CD8-positive, alpha-beta T cell (primary cell): ENCODE measurements at places on chromosomes 11 and 22.

DNA sequence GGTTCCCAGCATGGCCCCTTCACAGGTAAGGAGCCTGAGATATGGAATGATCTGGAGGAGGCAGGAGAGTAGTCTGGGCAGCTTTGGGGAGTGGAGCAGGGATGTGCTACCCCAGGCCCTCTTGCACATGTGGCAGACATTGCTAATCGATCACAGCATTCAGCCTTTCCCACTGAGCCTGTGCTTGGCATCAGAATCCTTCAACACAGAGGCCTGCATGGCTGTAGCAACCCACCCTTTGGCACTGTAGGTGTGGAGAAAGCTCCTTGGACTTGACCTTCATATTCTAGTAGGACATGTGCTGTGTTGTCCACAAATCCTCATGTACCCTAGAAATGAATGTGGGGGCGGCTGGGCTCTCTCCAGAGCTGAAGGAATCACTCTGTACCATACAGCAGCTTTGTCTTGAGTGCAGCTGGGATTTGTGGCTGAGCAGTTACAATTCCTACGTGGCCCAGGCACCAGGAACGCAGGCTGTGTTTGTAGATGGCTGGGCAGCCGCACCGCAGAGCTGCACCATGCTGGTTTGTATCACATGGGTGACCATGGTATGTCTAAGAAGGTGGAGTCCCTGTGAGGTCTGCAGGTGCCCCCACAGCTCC lies 21.8 kb upstream of the PPP6R3 start:
- DNase-seq = no peak

- DNase-seq = no peak
Measured at GRCh38 chr22:23085785-23086184, 15.5 kb downstream of the GNAZ start.

- DNase-seq = peak; percentile 24
Measured at GRCh38 chr11:66264914-66265313, 3.5 kb upstream of the RAB1B start.

- DNase-seq = no peak
Measured at GRCh38 chr11:94295534-94295933, 8.8 kb upstream of the IZUMO1R start.

GRCh38 chr11:19951558-19952115 lies 208.6 kb downstream of the DBX1 start:
- no peak for DNase-seq

GRCh38 chr11:37072538-37073055 lies 474.6 kb upstream of the RAG2 start:
- DNase-seq = no peak

- DNase-seq = no peak
Measured at GRCh38 chr11:111095327-111095726, 150.2 kb upstream of the POU2AF2 start.

DNA sequence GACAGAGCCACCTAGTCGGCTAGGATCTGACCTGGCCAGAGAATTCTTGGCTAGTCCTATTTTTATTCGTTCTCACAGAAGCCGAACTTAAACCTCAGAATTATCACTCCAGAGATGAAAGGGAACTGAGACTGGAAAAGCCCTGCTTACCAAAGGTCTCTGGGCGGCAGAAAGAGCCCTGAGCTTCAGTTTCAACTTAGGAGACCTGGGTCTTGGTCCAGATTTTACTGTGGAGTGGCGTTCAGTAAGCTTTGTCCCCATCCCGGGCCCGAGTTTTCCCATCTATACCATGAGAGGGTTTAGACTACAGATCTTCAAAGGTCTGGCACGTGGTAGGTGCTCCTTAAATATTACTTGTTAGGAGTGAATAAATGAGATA lies 516 bp downstream of the NEU3 start:
- DNase-seq = peak; percentile 46

- DNase-seq = no peak
Measured at GRCh38 chr11:932435-932834, 6.8 kb downstream of the AP2A2 start.

GRCh38 chr22:22047266-22047665 lies 64.7 kb upstream of the TOP3B start:
- no peak for DNase-seq

- no peak for DNase-seq
Measured at GRCh38 chr22:47929073-47929472, 1166.6 kb downstream of the TBC1D22A start.

GRCh38 chr11:130179396-130180306 lies 20.1 kb downstream of the ST14 start:
- no peak for DNase-seq

GRCh38 chr22:43370036-43370435 lies 26.9 kb upstream of the SCUBE1 start:
- DNase-seq = no peak

GRCh38 chr11:2869134-2869526 lies 16.4 kb downstream of the CDKN1C start:
- DNase-seq = no peak
